ENCODE measurements at places on chromosomes 1 and 21.

- DNase-seq = no peak
These were observed 76.1 kb upstream of the SIPA1L2 start for GRCh38 chr1:232705815-232706575.

GRCh38 chr1:2204415-2205190 is 10.0 kb upstream of the FAAP20 start:
- DNase-seq = no peak

DNA sequence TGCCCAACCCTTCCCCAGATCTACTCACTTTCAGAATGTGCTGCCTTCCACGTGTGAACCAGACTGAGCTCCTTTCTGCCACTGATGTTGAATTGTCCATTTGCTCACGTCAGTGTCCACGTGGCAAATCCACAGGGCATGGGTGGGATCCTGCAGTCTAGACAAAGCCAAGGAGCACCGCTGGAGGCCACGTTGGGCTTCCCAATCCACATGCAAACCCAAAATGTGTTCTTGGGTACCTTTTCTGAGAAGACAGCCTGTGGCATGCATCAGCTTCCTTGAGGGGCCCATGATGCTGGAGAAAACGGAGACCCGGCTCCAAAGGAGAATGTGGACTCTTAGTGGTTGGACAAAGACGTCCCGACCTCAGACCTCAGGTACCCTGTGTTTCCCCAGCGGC is 87.6 kb downstream of the PDE9A start:
- DNase-seq = no peak

GRCh38 chr1:157775101-157775870 is 1.6 kb downstream of the FCRL2 start:
- no peak for DNase-seq

DNA sequence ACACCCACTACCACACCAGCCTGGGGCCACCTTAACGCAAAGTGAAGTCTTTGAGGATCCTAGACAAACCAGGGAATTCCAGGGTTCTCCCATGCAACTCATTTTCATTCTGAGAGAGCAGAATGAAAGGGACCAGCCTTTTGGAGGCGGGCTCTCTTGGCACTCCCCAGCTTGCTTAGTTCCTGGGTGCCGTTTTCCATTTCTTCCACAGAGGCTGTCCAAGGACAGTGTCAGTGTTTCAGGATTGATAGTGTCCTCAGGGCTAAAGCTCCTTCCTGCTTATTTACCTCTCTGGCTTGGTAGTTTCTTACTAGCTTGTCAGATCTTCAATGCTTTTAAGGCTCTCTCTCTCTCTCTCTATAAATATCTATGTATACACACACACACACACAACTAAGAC is 30.1 kb upstream of the GNG4 start:
- no peak for DNase-seq

GRCh38 chr1:67572594-67573221 is 112.3 kb upstream of the GADD45A start:
- no peak for DNase-seq

GRCh38 chr1:66371233-66372005 is 162.5 kb upstream of the SGIP1 start:
- peak; percentile 40 for DNase-seq

DNA sequence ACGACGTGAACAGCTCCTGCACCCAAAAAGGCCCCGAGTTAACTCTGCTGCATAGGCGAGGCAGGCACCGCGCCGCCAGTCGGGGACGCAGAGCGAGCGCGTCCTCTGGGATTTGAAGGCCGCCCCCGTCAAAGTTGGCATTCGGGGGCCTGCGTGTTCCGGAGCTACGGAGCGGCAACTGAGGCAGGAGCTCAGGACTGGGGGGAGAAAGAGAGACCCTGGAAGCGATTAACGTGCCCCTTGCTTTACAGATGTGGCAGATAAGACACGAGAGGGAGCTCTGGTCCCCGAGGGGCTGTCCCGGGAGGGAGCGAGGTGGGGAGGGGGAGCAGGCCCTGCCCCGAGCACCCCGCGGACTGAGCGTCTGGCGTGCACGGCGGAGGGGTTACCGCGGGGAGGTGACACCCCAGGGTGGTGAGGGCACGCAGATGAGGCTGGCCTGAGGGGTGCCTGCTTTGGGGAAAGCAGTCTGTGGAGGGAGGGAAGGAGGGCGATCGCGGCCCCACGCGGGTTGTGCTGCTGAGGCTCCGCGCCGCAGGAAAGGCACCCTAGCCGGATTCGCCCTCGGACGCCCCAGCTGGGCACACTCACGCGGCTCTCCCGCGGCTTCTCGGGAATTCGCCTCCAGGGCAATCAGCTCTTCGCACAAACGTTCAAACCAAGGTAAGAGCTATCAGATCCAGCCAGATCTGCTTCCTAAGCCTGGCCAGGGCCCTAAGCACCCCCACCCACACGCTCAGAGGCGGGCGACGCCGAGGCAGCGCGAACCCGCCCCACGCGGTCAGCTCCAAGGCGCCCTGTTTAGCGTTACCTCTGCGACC is 26.5 kb downstream of the ACTA1 start:
- DNase-seq = no peak

DNA sequence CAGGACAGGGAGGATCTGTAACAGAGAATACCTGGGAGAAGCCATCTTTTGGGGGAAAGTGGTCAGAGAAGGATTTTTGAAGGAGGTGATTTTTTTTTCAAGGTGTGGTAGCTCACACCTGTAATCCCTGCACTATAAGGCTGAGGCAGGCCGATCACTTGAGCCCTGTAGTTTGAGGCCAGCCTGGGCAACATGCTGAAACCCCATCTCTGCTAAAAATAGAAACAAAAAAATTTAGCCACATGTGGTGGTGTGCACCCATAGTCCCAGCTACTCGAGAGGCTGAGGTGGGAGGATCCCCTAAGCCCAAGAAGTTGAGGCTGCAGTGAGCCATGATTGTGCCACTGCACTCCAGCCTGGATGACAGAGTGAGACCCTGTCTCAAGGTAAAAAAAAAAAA is 67.4 kb upstream of the ARTN start:
- DNase-seq = no peak

DNA sequence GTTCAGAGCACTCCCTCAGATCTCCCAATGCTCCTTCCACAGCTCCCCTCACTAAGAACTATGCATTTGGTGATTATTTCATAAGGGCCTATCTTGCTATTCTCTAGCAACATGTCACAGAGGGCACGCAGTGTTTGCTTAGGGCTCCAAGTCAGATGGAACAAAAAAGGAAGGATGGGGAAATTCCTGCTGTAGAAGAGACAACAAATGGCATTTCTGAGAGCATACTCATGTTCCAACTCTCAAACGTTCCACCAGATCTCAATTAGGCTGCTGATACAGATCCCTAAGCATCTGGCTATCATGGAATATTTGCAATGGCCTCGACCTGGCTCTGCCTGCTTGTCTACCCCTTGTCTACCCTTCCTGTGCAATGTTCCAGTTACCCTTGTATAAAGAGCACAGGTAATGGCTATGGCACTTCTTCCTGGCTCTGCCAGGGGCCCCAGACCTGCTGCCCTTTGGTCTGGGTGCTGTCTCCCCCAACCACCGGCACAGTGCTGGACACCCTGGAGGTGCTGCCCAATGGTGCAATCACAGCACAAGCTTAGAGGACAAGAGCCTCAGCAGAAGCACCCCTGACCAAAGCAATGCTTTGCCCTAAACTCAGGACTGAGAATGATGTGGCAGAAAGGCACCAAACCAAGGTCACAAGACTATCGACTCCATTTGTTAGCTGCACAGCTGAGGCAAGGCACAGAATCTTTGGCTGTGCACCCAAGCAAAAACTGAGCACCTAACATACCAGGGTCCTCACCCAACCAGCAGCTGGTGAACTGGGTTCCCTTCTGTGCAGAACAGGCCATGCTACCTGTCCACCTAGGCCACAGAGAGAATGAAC is 3.6 kb downstream of the PARP1 start:
- DNase-seq = no peak

DNA sequence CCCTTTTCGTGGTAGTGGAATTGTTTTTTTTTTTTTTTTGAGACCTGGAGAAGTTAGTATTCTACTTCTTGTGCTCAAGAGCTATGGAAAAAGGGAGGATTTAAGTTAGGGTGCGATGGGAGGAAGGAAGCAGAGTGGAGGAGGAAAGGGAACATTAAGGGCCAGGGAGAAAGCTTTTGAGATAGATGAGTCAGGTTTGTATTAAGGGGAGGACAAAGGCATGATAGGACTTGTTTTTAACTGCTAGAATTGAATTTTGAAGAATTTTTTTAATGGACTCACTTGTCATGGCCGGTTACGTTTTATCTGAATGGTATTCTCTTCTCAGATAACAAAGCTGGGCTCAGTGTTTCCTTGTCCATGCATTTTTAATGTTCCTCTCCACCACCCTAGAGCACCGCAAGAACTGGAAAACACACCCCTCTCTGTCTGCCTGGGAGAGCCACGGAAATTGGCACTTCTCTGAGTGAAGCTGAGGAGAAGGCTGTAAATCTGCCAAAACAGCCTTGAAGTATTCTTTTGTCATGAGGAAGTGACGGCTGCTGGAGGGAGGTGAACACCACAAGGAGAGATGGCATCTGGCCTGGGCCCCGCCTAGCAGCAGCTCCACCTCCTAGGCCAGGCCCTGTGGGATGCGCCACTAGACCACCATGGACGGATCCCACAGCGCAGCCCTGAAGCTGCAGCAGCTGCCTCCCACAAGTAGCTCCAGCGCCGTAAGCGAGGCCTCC is 3.5 kb downstream of the NIPAL3 start:
- DNase-seq = no peak

DNA sequence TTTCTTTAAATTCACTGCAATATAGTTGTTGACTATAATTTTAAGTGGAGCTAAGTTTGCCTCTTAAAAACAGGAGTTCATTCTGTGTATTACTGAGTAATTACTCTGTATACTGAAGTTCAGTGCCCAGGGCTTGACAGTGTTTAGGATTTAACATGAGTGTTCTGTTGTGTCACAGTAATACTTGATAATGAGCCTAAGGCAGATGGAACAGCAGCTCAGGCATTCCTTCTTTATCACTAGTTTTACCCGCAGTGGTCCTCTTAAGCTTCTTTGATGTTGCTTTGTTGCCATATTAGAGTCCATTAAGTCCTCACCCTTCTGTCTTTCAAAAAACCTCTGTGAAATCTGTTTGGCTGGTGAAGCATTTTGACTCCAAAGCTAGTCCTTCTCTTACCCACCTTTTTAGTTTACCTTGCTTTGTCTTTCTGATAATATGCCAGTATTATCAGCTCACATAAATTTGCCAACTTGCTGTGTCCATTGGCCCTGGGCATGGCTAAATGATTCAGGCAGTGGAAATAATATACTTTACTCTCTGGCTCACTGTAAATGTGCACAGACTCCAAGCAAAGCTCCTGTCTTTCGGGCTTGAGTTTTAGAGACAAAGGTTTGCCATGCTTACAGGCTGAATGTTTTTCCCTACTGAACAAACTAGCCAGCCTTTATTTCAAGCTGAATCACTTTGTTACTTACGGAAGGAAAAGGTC is 17.7 kb downstream of the HIPK1 start:
- no peak for DNase-seq

GRCh38 chr1:14263225-14263624 is 335.3 kb upstream of the KAZN start:
- DNase-seq = no peak

DNA sequence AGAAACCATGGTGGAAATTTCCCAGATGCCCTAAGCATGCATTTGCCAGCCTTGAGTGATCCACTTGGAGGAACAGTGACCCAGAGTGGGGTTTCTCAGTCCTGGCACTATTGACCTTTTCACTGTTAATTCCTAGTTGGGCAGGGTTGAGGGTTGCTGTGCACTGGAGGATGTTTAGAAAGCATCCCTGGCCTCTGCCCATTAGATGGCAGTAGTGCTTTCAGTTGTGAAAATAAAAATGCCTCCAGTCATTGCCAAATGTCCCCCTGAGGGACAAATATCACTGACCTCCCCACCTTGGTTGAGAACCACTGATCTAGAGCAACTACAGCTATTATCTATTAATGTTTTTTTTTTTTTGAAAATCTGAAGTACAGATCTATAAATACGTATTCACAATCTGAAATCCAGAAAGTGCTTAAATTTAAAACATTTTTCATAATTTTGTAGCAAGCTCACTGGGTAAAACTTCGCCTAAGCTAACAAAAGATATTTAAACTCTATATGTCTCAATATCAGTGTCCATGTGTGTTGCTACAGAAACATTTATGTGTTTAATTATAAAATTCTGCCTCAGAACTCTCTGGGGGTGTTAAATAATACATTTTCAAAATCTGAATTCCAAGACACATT is 27.3 kb downstream of the F3 start:
- DNase-seq = no peak

- peak; percentile 40 for DNase-seq
These were observed 25.8 kb upstream of the LRRC8C start for GRCh38 chr1:89607156-89607555.

- DNase-seq = no peak
These were observed 36.9 kb downstream of the SLC35A3 start for GRCh38 chr1:100006688-100007087.

GRCh38 chr21:38269576-38269936 is 12.8 kb downstream of the KCNJ15 start:
- DNase-seq = no peak

GRCh38 chr21:34526618-34527290 is 14.7 kb upstream of the KCNE1 start:
- peak; percentile 67 for DNase-seq

DNA sequence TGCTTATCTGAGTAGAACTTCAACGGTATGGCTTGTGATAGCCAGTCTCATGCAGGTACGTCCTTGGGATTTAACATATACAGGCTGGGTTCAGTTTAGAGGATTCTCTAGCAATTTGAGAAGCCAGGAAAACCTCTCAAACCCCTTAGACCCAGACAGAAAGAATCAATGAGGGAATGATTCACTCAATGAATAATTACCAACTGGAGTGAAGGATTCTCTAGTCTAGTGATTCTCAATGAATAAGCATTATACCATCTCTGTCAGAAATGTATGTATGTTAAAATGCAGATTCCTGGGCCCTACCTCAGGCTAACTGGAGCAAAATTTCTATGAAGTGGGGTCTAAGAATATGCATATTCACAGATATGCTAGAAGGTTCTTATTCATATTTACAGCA is 54.5 kb upstream of the APP start:
- no peak for DNase-seq

DNA sequence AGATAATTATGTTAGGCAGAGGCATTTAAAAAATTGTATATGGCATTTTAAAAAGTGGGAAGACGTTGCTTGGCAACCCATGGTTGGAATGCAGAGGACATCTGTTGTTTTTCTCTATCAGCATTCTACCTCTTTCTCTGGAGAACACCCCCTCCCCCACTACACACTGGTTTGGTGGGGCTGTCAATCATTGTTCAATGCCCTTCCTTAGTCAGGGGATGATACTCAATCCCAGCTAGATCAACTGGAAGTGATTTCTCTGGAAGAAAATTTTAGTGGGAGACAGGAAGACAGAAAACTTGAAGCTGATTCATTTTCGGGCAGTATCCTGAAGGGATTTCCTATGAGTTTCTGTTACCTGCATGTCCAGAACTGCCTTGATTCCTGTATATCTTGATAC is 35.7 kb upstream of the CAP1 start:
- DNase-seq = no peak

DNA sequence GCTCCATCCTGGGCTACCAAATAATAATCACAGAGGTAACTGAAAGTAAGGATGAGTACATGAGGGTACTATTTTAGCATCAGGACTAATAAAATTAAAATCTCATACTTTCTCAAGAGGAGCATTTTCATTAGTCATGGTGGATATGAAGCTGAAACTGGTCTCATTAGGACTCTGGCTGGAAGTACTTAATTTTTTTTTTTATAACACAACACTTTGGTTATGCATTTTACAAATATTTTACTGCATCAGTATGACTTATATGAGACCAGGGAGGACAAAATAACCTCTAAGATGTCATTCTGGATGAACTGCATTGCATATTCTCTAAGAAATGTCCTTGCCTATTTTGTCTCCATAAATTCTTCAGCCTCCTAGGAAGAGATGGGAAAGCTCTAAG is 290.9 kb downstream of the HLX start:
- DNase-seq = no peak

GRCh38 chr1:58108783-58109182 is 437.7 kb downstream of the OMA1 start:
- DNase-seq = no peak

Measured in stimulated activated CD4-positive, alpha-beta T cell treated with anti-CD3 and anti-CD28 coated beads, Interleukin-15, amount 100 ng/mL, for 24 hours (primary cell).